ENCODE measurements at places on chromosomes 12 and 14.

DNA sequence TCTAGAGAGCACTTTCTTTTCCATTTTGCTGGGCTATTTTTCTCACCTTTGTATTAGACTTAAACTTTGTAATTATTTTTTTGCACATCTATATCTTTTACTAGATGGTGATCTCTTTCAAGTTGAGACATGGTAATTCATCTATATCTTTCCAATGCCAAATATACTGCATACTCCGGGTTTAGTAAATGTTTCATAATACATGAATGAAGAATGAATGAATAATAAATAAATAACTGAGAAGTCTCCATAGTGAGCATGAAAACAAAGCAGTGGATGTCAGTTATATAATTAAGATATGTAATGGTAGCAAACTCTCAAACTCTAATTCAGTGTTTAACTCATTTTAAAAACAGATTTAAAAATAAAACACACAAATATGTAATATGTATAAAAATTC, 342.5 kb upstream of the KITLG start:
- DNase-seq: peak; percentile 57

GRCh38 chr14:102695167-102695555, 82.1 kb upstream of the TRAF3 start:
- DNase-seq: no peak

DNA sequence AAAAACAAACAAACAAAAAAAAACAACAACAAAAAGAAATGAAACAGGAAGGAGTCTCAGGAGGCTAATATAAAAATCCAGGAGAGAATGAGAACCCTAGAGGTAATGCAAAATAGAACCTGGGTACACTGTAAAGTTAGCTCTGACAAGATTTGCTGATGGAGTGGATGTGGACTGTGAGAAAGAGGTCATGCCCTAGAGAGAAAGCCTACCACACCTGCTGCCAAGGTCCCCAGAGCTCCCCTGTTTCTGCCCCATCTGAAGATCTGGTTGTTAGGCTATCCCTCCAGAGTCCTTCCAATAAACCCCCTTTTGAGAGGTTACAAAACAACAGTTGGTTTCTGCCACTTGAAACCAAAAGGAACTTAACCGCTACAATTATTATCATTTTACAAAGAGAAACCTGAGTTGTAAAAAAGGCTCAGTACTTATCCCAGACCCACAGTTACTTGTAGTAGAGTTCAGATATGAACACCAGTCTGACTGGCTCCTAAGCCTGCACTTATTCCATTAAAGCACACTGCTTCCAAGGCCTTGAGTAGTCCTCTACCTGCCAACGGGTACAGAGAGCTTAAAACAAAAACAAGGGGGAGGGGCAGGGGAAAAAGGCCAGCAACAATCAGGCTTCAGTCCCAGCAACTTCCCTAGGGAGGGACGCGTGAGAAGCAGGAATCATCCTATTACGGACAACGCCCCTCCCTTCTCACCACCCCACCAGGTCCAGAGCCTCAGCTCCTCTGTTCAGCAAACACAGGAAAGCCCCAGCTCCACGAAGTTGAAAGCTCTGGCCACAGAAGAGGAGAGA, 27.7 kb downstream of the PPP1R13B start:
- peak; percentile 10 for DNase-seq

- no peak for DNase-seq
Measured at GRCh38 chr12:59393506-59393905, 202.3 kb upstream of the SLC16A7 start.

- DNase-seq: no peak
Measured at GRCh38 chr12:108326254-108326750, 12.8 kb downstream of the CMKLR1 start.

DNA sequence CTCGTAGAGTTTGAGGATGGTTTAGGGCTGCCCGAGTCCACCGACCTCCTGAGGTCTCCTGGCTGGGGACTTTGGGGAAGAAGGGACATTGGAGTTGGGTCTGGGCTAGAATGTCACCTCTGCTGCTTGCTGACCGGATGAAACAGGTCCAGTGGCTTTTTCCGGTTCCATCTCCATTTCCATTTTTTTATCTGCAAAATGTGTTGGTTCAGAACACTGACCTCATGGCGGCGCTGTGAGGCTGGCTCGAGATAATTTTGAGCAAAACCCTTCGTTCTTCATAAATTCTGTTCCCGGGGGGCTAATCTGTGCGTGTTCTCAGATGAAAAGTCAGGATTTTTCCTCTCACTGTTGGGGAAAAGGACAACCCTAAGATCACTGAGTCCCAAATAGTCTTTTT, 11.7 kb upstream of the MYL2 start:
- peak; percentile 10 for DNase-seq

DNA sequence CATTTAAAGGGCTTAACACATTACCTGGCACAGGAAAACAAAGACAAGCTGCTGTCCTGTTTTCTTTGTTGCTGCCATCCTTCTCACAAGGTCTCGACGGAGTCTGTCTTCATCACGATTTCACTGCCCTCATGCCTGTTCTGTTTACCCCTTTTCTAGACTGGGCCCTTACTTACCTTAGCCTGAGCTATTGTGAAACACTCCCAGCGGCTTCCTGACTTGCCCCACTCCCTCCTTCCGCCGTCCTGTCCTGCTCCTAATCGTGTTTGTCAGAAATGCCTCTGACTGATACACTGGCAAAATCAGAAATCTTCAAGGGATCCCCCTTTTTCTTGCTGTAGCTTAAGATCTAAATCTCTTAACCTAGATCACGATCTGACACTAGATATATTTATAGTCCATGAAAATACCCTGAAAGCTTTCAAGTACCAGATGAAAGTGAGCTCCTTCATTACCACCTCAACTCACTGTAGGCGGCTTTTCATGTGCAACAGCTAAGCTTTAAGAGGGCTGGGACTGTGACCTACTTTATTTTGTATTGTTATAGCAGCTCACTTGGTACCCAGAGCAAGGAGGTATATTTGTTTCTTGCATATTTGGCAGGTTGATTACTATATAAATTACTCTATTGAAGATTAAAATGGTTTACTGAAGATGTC, 32.1 kb downstream of the TECPR2 start:
- DNase-seq: peak; percentile 54
